ENCODE measurements at places on chromosomes 4 and X.

GRCh38 chr4:170716868-170717267 lies 627.1 kb upstream of the AADAT start:
- no peak for DNase-seq

DNA sequence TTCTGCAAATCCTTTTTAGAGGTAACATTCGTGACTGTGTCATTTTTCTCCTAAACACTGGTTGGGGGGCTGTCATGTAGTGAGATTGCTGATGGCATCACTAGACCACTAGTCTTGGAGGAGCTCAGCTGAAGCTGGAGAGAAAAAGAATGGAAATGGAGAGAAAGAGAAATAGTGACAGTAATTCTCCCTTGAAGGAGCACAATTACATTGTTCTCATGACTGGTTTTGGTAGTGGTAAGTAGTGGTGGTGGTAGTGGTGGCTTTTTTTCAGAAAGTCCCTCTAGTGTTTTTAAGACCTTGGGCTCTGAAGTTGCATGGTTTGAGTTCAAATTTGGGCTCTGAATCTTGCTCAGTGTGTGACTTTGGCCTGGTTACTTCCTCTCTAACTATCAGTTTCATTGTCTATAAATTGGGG lies 99.8 kb downstream of the LARP7 start:
- DNase-seq: no peak

DNA sequence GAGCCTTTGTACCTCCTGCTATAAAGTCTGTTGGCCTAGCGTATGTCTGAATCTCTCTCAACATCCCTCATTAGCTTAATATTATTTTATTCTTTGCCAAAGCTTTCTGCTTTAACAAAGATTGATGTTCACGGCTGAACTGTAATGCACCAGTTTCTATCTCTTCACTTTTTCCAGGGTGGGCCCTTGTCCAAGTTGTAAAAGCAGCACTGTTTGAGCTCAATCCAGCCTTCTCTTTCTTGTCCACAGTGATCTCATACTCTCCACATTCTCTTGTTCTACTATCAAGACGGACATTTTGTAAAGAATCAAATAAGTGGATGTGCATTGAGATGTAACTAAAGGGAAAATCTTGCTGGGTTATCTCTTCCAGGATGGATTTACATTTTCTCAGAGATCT lies 34.4 kb upstream of the RTL3 start:
- DNase-seq: no peak

- DNase-seq: no peak
Measured at GRCh38 chr4:86032476-86033022, 327.3 kb downstream of the MAPK10 start.

DNA sequence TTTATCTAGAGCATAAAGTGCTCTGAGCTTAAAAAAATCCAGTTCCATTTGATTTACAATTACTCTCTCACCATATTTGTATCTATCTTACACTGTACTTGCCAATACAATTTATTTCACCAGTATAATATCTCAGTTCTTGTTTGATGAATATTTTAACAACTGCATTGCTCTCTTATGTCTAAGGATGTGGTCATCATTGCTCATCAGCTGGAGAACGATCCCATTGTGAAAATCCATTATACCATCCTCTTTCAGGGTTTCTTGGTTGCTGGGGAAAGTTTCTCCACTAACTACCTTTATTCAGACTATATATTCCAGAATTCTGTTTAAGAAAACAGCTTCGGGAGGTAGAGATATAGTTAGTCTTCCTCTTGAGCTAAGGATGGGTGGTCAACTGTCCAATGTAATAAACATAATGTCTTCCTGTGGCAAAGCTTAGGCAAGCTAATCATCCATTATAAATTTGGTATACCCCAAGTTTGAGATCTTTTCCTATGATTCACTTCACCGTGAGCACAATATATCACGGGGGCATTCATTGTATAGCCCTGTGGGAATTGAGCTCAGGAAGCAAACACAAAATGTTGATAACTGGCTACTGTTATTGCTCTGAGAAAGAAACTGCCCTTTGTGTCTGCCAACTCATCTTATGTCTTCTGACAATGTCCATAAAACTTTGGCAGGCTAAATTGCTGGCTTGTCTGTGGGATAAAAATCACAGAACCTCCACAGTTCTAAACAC lies 2361.9 kb downstream of the ARAP2 start:
- no peak for DNase-seq

DNA sequence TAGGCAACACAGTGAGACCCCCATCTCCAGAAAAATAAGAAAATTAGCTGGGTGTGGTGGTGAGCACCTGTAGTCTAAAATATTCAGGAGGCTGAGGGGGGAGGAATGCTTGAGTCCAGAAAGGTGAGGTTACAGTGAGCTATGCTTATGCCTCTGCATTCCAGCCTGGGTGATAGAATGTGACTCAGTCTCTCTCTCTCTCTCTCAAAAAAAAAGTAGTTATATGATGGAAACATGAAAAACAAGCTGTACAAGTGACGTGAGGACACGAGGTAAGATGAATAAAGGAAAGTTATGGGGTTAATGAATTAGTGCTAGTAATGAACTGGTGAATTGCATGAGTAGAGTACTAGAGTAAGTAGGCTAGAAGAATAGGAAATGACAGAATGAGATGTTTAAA lies 21.8 kb upstream of the CAMK2D start:
- DNase-seq: no peak

DNA sequence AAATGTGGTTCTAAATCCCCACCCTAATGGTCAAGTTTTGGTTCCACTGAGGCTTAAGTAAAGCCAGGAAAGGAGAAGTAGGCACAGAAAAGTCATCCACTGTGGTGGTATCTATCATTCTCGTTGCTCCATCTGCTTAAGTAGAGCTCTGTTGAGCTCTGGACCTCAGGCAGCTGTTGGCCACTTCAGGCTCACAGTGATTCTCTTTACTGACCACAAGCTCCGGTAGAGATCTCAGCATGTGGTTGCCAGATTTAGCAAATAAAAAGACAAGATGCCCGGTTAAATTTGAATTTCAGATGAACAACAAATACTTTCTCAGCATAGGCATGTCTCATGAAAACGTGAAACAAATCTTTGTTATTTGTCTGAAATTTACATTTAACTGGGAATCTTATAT lies 132.3 kb upstream of the PTCHD1 start:
- DNase-seq: no peak

GRCh38 chr4:86481440-86481839 lies 112.7 kb upstream of the PTPN13 start:
- no peak for DNase-seq

DNA sequence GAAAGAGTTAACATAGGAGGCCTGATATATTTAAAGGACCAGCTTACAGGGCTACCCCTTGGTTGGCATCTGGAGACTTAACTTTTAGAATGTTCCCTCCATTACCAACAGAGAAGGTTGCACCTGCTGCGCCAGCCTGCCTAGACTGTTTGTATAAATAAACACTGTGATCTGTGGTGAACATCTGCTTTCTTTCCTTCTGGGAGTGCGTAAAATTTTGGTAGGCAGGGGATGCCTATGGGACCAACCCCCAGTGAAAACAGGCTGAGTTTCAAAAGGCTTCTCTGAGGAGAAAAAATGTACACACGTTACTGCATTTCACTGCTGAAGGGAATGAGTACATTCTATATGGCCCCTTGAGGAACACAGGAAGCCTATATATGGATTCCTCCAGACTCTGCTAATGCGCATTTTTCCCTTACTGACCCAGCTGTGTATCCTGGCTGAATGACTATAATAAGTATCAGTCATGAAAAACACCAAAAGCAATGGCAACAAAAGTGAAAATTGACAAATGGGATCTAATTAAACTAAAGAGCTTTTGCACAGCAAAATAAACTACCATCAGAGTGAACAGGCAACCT lies 13.8 kb downstream of the CENPC start:
- no peak for DNase-seq

GRCh38 chr4:93633721-93634120 lies 194.8 kb upstream of the ATOH1 start:
- DNase-seq: no peak

DNA sequence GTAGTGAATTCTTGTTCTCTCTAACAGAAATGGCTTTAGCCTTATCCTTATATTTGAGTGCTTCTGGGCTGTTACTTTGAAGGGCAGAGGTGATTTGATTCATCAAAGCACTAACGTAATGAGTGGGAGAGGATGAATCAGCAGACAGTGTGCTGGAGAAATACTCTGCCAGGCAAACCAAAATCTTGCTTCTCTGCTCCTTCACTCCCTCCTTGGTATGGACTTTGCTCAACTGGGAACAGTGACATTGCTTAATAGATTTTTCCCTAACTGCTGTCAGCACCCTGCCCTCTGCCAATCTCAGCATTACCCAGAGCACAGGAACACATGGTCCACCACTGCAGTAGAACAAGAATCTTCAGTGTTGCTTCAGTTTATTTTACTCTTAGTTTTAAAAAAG lies 56.0 kb downstream of the PDLIM5 start:
- DNase-seq: no peak

All from stimulated activated naive CD4-positive, alpha-beta T cell treated with Interleukin-2 at 50 U/mL for 16 hours (primary cell).